Left hindlimb (tissue), 1 donor: ENCODE measurements at places on chromosomes 7 and 10.

DNA sequence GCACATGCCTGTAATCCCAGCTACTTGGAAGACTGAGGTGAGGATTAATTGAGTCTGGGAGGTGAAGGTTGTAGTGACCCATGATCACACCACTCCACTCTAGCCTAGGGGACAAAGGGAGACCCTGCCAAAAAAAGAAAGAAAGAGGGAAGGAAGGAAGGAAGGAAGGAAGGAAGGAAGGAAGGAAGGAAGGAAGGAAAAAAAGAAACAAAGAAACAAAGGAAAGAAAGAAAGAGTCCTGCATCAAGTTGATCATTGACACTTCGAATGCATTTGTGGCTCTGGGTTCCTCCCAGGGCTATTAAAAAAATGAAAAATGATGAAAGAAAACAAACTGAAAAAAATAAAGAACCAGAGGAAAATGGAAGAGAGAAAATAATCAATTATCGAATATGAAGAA, 3.9 kb upstream of the PRRT4 start:
- no peak for DNase-seq

GRCh38 chr7:109003742-109004141, 434.1 kb downstream of the DNAJB9 start:
- DNase-seq: no peak

- no peak for DNase-seq
Measured at GRCh38 chr7:126529254-126529653, 723.5 kb downstream of the GRM8 start.

DNA sequence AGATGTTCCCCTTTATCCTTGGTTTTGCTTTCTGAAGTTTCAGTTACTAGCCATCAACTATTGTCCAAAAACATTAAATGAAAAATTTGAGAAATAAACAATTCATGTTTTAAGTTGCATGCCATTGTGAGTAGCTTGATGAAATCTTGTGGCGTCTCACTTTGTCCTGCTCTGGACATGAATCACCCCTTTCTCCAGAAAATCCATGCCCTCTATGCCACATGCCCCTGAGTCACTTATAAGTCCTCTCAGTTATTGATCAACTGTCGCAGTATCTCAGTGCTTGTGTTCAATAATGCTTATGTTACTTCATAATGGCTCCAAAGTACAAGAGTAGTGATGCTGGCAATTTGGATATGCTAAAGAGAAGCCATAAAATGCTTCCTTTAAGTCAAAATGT, 208.0 kb upstream of the FERD3L start:
- no peak for DNase-seq

GRCh38 chr7:41328131-41328530, 374.8 kb downstream of the INHBA start:
- no peak for DNase-seq

GRCh38 chr7:139680676-139681462, 96.9 kb downstream of the HIPK2 start:
- no peak for DNase-seq
